Ecto neural progenitor cell (in vitro differentiated cells): ENCODE measurements at places on chromosomes 3 and 15.

DNA sequence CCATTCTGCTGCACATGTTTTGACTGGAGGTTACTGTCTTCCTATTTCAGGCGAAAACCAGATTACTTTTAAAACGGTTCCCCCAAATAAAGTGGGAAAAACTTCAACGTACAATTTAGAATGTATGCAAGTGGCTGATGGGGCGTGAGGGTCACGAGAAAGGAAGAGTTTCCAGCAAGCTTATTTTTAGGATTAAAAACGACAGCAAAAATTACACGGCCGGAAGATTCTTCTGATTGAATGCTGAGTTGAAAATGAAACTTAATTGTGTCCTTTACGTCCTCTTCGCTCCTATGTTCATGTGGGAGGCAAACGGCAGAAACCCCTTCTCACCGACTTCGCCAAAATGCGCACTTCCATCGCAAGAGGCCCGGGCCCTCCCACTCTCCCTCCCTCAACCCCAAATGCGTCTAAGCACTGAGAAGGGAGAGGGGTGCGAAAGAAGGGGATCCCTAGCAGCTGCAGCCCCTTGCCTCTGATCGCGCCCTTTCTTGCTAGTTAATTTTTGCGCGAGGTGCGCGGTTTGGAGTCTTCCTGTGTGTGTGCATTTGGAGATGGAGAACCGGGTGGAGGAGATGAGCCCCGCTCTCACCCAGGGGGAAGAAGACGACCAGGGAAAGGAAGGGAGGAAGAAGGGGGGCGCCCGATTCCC is 656 bp downstream of the CD47 start:
- DNase-seq: no peak

- no peak for DNase-seq
Observed at GRCh38 chr3:147930232-147930807, 521.2 kb downstream of the ZIC1 start.

DNA sequence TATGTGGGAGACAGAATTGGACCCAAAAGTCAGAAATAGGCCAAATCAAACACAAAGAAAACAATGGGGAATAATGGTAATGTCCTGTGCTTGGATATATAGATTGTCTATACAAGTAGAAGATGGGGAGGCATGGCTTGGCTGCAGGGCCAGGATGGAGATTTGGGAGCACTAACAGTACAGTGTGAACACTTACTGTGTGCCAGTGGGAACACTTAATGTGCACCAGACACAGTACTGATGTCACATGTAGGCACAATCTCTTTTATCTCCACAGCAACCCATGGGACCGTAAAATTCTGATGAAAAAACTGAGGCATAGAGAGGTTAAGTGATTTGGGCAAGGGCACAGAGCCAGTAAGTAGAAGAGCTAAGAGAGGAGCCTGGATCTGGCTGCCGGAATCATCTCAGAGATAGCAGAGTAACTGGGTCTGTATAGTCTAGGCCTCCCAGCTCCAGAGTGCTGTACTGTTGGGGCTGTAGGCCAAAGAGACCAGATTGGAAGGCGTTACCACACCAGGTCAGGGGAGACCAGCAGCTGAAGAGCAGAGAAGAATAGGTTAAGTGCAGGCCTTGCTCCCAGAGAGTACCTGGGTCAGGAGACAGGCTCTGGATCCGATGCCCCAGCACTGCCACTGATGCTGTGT is 63.3 kb downstream of the RLBP1 start:
- DNase-seq: no peak

DNA sequence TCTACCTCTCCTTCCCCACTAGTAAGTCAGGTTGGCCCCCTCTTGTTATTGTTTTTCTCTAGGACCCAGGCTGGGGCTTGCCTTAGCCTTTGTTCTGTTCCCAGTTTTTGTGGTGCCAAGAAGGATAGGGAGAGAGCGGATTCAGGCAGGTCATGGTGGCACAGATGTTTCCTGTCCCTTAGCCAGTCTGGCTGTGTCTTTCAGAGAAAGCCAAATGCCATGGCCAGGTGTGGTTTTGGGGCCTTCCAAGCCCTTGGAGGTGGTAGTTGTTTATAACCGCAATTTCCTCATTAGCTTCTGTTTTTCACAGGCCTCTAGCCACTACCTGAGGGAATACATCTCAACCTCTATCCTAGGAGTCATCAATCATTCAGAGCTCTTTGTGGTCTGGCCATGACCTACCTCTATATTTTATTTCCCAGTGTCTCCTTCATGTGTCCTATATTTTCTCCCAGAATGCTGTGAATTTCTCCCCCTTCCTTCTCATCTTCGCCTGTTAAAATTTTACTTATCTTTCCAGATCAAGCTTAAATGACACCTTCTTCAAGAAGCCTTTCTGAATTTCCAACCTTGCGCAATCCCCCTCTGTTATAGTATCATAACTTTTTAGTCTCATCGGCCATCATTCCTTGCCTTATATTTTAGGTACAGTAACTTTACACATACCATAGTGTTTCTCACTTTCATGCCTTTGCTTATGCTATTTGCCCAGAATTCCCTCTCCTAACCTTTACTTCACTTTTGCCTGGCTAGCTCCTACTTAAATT is 38.2 kb downstream of the TIMP4 start:
- no peak for DNase-seq

DNA sequence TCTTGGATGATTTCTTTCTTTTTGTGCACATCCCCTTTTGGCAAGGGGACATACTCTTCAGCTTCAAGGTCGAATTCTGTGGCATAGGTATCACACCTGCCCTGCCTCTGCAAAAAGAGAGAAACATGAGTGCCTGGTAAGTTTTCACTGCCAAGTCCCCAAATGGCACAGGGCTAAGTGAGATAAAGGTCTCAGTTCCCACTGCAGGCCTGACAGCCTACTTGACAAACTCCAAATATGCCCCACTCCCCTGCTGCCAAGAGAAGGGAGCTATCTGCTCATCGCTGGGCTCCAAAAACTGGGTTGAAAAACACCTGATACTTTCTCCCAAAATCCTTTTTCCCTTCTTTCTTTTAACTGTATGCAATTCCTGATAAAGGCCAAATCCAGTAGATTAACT is 23.0 kb downstream of the RUVBL1 start:
- DNase-seq: no peak

- DNase-seq: no peak
Observed at GRCh38 chr3:62797132-62797531, 78.1 kb downstream of the CADPS start.

- no peak for DNase-seq
Observed at GRCh38 chr3:122102191-122102935, 47.2 kb downstream of the CD86 start.

DNA sequence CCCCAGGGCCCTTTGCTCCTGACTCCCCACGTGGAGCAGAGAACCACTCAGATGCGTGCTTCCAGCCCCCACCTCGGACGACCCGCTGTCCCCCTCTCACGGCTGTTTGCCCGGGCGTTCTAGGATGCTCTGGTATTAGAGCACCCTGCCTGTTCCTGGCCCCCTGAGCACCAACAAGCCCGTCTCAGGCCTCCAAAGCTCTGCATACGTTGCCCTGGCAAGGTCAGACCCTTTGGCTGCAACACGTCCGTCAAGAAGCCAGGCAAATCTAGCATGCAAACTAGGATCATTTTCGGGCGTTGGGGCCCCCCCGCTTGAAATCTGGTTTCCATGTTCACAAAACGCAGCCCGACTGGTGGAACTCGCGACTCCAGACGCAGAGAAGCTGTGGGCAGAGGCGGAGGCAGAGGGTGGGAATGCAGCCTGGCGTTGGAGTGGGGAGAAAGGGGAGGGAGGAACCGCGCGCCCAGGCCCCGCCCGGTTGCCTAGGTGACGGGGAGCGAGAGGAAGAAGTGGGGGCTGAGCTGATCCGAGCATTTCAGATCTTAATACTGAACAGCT is 86.2 kb upstream of the PIAS1 start:
- peak; percentile 92 for DNase-seq

- no peak for DNase-seq
Observed at GRCh38 chr3:114650808-114651207, 357.0 kb downstream of the TIGIT start.

DNA sequence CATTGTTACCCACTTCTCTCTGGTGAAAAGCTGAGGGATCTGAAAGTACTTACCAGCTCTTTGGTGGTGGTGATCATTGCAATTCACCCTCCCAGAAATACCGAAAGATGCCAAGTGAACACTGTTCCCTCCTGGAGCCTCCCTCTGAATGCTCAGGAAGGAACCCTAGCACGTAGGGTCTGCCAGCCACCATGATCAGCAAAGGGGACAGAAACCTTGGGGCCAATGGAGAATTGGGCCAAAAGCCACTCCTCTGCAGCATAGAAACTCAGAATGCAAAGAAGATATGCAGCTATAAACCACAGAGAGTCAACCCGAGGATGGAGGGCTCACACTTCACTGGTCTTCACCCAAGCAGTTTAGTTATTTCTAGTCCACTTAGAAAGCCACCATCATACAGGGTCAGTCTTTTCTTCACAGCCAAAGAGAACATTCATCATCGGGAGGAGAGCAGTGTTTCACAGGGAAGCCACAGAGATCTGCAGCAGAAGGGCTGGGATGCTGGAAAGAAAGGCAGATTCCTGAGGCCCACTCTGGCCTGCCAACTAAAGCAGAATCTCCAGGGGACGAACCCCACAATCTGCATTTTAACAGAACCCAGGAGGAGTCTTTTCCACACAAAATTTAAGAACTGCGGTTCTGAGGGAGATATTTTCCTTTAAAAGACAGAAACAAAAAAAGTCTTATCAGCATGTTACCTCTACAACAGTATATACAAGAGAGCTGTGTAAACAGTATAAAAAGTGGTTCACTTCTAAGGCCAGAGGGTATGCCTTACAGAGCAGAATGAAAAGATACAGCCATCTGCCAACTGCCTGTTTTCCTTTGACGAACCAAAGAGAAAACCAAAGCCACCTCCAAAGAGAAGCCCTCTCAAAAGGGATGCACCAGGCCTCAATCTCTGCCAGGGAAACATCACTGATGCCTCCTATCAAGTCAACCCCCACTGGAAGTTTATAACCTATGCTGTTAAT is 11.3 kb downstream of the TBC1D2B start:
- no peak for DNase-seq

DNA sequence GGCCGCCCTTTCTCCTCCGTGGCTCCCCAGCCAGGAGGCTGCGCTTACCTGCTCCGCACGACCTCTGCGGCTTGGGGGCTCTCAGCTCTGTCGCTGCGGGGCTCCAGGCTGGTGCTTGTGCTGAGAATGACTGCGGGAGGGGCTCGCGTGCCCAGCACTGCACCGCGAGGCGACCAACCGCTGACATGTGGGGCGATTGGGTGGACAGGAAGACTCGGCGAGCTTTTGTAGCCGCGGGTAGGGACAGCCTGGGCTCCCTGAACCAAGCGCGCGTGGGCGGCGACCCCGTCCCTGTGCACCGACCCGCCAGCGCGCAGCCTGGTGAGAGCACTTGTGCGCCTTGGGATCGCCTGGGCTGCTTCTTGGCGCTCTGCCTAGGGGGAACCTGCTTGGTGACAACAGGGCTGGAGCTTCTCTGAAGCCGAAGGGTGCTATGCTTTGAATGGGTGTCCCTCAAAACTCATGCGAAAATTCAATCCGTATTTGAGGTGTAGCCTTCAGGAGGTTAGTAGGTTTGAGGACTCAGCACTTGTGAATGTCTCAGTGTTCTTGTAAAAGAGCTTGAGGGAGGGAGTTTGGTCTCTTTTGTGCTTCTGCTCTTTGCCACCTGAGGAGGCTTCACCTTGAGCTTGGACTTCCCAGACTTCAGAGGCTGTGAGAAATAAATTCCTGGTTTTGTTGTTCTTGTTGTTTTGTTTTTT is 50.4 kb downstream of the IL12A start:
- DNase-seq: peak; percentile 71

GRCh38 chr15:42062284-42062806 is 32.0 kb downstream of the PLA2G4D start:
- DNase-seq: no peak

GRCh38 chr3:47636225-47636624 is 57.6 kb upstream of the CSPG5 start:
- DNase-seq: no peak

GRCh38 chr3:4995500-4996053 is 16.3 kb downstream of the BHLHE40 start:
- DNase-seq: peak; percentile 38

DNA sequence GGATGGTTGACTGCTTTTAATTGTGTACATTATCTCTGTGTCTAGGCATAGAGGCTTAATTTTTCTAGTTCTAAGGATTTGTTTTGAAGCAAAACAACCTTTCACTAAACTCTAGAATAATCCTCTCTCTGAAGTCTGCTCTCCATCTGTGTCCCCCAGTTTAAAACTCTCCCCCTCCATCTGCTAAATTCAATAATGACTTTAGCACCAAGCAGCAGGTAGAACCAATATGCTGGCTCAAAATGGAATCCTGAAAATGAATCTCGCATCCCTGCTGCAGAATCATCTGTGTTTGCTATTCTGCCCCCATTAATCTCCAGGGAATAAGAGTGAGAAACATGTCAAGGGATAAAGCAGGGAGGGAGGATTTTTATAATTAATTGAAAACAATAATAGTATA is 111.8 kb downstream of the TUSC7 start:
- DNase-seq: no peak

- DNase-seq: peak; percentile 32
Observed at GRCh38 chr3:53695324-53695690, 150.9 kb downstream of the CHDH start.

DNA sequence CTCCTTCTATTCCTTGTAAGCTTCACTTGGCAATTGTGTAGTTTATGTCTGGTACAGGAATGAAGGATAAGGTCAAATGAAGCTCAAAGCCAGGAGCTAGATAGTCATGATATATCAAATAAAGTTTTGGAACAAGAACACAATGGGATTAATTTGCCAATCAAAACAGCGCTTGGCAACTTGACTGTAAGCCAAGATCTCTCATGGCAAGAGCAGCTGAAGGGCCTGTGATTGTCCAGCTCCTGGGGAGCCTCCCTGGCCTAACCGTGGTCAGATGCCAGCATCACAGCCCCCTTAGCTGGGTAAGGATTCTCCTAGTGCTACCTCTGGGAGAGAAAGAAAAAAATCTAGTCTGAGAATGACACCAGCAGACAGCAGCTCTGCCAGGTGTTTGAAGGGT is 97.2 kb downstream of the LIPC start:
- DNase-seq: no peak

- DNase-seq: no peak
Observed at GRCh38 chr3:69255928-69256327, 130.0 kb downstream of the FRMD4B start.

DNA sequence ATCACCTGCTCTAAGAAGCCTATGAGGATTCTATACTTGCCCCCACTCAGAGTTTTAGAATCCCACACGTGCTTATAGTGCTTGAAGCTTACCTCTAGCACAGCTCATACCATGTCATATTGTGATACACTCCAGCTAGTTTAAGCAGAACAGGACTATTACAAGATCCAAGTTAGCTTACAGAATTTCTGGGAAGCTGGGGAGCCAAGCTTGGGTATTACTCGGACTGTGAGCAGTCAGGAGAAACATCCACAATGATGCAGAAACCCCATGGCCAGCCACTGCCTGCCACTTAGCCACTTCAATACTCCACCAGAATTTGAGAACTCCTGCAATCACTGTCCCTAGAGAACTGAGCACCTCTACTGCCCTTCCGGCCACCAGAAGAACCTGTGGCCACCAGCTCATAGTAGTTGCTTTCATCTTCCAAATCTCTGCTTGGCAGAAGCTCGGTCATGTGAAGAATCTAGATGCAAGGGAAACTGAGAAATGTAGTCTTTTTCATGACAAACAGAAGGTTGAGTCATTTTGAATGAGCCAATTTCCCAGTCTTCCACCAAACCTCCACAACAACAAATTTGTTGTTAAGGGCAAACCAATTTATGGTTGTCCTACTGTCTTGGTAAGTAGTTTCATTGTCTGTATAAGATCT is 27.7 kb upstream of the SSR3 start:
- no peak for DNase-seq

GRCh38 chr3:128083980-128084674 is 31.9 kb downstream of the SEC61A1 start:
- DNase-seq: no peak

GRCh38 chr3:46524008-46524407 is 26.2 kb downstream of the RTP3 start:
- no peak for DNase-seq
